ENCODE measurements at places on chromosomes 16 and 17.

- peak; percentile 89 for DNase-seq
Observed at GRCh38 chr16:75351183-75351582, 82.1 kb downstream of the CFDP1 start.

GRCh38 chr16:11232852-11233726 is 22.9 kb downstream of the SOCS1 start:
- no peak for DNase-seq

- DNase-seq, result no peak
Observed at GRCh38 chr16:19094542-19095365, 19.0 kb upstream of the ITPRIPL2 start.

DNA sequence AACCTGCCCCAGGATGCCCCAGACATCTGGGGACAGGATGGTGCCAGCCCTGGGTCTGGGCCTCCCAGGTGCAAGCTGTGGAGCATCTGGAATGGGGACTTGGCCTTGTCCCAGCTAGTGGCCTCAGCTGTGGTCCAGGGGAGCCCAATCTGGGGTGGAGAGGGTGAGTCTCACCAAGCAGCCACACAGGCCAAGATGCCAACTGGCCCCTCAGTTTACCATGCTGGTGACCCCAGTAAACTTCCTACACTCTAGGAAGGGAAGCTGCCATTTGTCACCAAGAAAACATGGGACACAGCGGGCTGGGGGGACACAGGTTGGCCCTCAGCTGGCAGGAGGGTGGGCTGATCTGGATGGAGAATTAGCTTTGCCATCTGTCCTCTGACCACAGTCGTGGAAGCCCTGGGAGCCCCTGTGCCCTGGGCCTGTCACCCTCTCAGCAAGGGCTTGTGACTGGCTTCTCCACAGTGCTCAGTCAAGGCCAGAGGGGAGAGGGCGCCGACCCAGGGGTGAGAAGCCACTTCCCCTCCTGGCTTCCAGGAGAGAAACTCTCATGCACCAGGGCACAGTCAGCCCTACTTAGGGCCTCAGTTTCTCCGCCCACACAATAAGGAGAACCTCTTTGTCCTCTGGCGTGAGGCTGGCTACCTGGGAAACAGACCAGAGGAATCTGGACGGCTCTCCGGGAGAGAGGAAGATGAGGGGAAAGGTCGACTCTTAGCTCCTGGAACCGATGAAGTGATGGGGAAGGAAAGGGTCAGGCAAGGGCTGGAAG is 126.4 kb upstream of the SMURF2 start:
- DNase-seq, result no peak

DNA sequence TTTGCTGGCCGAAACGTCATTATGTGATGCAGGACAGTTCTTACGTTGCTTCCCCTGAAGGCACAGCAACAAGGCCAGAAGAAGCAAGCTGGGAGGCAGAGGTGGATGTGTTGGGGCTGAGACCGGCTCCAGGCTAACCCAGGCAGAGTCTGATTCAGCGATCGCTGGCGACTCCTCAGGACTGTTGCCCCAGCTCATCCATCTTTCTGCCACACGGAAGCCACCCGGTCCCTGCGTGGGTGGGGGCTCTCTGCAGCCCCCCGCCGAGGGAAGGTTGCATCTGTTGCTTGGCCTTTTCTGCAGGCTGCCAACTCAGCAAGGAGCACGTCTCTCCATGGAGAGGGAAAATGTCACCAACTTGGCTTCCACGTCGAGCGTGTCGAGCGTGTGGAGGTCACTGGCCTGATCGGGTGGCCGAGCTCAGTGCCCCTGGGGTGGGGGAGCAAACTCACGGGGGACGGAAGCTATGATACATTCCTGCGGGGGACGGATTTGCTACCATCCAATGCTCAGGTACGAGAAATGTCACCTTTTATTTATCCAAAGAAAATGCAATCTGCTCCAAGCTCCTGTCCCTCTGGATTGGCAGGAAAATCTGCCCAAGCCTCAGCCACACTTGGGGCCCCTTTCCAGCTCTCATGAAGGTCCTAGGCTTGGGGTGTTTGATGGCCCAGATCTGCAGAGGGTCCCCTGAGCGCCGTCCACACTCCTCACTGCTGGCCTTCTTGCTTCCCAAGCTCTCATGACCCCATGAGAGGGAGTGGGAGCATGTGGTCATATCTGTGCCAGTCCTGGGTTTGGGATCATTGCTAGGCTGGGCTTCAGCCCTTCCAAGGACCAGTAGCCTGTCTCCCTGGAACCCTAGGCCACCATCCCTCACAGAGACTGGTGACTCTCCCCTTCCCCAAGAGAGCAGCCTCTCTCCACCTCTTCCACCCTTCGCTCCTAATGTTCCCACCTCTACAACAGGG is 69.4 kb downstream of the RPH3AL start:
- DNase-seq, result no peak

Data from cardiac fibroblast (primary cell).